ENCODE measurements at places on chromosomes 4 and X.

DNA sequence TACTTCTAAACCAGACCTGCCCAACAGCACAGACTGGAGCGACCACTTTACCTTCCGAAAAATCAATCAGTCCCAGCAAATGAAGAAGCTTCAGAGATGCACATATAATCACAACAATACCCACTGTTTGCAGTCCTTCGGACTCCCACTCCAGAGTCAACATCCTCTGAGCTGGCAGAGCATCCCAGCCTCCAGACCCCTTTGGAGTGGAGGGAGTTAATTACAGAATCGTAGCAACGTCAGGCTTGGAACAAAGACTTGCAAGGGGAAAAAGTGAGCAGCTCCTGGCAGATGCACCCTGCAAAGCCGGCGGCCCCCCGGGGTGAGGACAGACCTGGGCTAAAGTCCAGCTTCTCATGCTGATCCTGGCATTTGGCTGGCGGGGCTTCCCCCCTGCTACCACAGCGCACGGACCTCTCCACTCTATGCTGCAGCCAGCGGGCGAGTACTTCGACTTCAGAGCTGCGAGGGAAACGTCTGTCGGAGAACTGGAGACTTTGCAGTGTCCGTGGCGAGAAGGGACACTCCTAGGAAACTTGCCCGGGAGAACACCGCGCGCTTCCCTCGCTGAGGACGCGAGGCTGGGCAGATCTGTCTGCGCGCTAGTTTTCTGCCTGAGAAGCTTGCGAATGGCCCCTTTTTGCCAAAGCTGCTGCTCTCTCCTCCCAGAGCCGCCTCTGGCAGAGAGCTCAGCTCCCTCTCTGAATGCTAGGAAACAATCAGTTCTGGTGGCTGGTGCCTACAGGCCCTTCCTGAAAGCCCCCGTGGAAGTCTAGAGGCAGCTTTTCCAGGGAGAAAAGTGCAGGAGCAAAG lies 283.7 kb downstream of the PACRGL start:
- DNase-seq = no peak

DNA sequence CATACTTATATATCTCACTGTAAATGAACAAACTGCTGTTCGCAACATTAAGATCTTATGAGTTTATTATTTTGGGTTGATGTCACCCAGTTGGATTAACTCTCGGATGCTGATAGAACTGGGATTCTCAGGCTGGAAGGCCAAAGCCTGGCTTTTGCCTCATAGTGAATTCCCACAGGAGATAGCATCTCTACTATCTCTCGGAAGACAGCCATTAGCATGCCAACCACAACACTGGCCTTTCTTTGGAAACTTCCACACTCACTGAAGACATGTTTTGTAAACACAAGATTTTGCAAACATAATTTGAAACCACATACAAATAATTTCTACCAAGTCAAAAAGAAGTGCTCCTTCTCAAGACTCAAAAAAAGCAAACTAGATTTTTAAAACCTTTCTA lies 4.5 kb upstream of the ATP6AP2 start:
- DNase-seq = no peak

DNA sequence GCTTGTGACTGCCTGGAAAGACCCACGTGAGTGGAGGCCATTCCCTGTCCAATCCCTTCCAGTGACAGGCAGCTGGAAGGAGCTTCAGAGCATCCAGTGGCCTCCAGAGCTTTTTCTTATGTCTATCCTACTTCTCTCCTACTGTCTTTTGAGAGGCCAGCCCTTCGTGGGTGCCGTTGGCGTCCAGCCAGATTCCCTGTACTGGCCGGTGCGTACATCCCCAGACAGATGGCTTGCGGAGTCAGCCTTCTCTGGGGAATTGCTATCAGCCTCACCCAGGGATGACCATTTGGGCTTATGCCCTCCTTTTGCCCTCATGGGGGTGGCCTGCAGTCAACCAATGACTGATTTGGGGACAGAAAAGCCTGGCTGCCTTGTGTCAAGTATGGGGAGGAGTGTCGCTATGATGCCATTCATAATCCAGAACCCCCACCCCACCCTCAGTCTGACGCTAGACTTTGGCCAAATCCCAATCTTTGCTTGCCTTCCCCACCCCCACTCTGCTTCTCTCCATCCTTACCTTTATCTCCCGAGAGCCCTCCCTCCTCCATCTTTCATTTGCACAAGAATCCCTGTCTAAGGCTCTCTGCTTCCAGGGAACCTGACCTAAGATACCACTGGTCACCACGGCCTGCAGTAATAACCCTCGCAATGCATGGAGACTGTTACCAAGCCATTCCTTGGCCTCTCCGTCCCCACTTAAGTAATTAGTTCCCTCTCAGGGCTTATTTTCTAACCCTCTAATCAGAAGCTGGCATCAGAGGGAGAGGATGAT lies 150.3 kb upstream of the BCOR start:
- no peak for DNase-seq

DNA sequence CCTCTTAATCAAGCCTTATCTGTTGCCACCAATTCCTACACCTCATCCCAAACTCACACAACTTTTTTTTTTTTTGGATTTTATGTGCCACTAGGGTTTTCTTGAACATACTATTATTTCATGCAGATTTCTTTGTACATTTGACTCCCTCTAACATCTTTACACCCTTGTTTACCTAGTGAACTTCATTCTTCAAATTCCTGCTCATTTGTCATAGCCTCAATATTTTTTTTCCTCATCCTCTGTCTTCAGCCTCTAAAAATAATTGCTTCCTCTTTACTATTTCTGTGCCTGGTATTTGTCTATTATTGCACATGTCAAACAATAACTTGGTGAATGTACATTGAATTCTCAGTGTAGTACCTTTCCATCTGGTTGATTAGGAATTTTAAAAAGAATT lies 22.0 kb downstream of the NBDY start:
- DNase-seq = no peak

- no peak for DNase-seq
These were observed 250.4 kb downstream of the PTTG2 start for GRCh38 chr4:38210396-38211114.

DNA sequence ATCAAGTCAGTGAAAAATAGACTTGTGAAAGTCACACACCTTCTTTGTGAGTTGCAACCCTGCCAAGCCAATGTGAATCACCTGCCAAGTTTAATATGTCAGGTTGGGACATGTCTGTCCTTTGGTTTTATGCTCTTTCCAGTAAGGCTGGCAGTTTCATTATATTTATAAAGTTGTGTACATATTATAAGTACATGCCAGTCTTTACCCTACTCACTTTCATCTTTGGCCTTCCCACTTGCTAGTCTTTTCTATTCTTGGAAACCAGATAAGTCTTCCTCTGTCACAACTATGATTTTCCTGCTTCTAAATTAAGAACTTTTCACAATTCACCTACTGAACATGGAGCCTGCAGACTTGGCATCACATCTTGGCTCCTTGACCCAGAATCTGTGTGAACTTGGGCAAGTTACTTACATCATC lies 680.7 kb upstream of the BOD1L1 start:
- DNase-seq = no peak

DNA sequence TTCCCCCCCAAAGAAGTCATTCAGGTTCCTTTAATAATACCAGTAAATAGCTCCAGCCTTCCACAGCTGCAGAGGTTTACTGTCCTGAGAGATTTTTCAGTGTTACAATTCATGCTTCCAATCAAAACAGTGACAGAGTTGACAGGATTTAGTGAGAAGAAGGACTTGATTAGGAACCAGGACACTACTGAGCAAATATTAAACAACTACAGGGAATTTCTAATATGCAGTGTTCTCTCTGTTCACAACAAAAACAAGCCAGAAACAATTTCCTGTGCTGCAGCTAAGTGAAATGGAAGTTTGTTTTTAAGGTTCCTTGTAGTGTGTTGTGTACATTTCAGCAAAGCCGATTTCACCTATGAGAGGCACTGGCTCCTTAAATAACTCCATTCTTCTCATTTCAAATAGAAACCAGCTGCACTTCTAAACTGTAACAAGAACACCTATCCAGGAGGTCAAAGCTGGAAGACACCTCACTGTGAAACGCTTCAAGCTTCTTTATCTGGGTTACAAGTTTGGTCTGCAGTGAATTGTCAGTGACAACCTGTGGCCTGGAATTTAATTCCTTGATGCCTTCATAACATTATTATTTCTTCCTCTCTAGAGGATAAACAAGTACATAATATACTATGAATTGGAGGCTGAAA lies 149.3 kb downstream of the RASL11B start:
- DNase-seq = no peak

GRCh38 chrX:19795307-19795706 lies 92.1 kb downstream of the SH3KBP1 start:
- no peak for DNase-seq

GRCh38 chr4:140789759-140790158 lies 33.6 kb upstream of the TBC1D9 start:
- DNase-seq = no peak

Data from stimulated activated CD8-positive, alpha-beta memory T cell treated with anti-CD3 and anti-CD28 coated beads, Interleukin-4, amount 100 ng/mL, for 1 hour (primary cell).